ENCODE measurements at places on chromosomes 1 and 21.

GRCh38 chr1:241525026-241525425 is 5.5 kb upstream of the FH start:
- no peak for DNase-seq

DNA sequence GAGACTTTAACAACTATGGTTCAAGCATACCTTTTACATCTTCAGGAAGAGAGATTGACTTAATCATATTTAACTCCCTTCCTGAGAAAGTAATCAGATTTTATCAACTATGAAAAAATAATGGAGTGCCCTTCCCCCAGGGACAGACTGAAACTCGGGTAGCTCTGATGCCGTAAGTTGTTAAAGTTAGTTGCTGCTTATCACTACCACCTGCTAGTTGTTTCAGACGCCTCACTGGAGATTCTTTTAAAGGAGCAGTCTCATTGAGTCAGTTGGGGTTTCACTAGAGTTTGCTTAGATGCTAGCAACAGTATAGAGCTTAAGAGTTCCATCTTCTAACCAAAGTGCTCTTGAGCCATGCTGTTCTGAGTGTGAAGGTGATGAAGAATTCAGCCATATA is 17.0 kb upstream of the TRAF5 start:
- no peak for DNase-seq

DNA sequence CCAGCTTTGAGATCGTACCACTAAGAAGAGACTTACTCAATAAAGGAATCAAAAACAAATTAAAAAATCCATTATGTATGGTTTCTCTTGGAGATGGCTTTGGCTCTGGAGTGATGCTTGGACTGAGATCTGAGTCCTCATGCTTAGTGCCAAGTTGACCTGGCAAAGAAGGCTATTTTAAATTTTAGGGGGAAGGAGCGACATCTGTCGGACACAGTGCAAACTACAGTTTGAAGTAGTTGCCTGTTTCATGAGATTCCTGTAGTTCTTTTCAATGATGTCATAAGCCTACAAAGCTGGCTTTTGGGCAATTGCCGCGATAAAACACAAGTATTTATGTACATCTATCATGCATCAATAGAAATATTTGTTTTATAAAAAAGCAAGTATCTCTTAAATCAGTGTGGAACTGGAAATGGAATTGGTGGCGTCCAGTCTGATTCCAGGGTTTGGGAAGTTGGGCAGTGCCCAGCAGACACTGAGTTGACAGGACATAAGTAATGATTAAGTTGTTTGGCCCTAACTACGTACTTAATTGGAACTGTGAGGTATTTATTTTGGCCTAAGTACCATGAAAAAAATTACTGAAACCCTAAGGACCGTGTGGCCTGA is 50.0 kb downstream of the TBCE start:
- no peak for DNase-seq

DNA sequence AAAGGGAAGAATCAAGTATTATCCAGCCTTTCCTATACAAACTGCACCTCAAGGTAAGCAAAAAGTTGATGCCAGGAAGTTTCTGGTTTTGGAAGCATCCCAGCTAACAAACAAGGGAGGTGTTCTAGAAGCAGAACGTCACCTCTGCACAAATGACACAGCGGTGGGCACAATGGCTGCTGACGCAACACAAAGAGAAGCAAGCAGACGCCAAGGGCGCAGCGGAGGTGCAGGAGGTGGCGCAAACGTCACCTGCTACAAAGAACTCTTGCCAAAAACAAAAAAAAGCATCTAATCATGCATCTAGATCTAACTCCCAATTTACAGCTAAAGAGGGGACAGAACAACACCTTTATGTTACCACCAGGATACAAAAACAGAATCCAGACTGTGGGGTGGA is 88.5 kb downstream of the NPHP4 start:
- DNase-seq, result no peak
